AG04450 (cell line): ENCODE measurements at places on chromosomes 1 and 21.

- DNase-seq: peak; percentile 11
Measured at GRCh38 chr1:213123536-213123935, 72.5 kb downstream of the RPS6KC1 start.

- no peak for DNase-seq
Measured at GRCh38 chr1:228478326-228478725, 8.9 kb upstream of the RNF187 start.

GRCh38 chr1:4170548-4171340, 270.7 kb upstream of the C1orf174 start:
- DNase-seq: no peak

GRCh38 chr1:83115785-83116184, 883.1 kb downstream of the TTLL7 start:
- DNase-seq: no peak
